NCI-H1105 (cell line): ENCODE measurements at places on chromosomes 7 and 10.

- no peak for DNase-seq
Observed at GRCh38 chr10:117284716-117285494, 44.0 kb downstream of the SLC18A2 start.

DNA sequence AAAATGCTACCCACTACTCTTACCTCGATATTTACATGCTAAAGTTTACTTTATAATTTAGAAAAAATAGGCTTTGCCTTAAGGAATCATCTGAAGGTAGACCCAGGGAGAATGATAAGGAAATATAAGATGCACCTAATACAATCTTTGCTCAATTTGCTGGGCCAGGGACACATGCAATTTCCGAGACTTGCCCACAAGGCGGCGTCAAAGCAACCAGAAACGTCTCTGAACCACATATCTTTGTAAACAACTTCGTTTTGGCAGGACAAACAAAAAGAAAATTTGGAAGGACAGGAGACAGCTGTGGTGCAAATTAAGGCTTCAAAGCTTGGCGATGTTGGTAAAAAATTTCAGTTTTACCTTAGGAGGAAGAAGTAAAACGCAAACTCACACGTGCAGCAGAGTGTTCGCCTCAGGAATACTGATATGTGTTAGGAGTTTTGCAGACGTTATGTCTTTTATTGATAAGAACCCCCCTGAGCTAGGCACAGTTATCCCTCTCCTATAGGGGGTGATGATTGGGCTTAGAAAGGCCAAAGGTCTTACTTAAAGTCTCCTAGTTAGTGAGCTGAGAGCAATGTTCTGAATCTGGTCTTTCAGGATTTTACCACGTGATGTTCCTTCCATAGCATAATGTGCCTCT, 134.3 kb downstream of the PRKCQ start:
- no peak for DNase-seq

DNA sequence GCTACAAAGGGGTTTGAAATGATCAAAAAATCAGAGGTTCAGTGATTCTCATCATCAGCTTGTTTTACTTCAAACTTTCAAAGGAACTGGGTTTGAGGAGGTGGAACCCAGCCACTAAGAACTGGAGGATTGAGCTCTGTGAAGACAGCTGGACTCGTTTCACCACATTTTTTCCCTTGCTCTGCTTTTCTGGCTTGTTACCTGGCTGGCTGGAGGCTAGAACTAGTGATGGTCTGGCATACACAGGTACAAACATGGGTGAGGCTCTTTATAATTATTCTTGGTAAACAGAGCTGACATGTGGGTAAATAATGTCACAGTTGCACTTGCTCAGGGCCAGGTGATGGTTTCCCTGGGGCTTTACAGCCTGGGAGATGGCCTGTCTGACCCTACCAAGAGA, 352.5 kb downstream of the FGFR2 start:
- DNase-seq, result no peak

- DNase-seq, result no peak
Observed at GRCh38 chr10:106559442-106559841, 605.1 kb downstream of the SORCS1 start.

- DNase-seq, result no peak
Observed at GRCh38 chr10:24901686-24902399, 50.6 kb downstream of the PRTFDC1 start.

- DNase-seq, result no peak
Observed at GRCh38 chr10:14701466-14701865, 73.2 kb downstream of the FAM107B start.

DNA sequence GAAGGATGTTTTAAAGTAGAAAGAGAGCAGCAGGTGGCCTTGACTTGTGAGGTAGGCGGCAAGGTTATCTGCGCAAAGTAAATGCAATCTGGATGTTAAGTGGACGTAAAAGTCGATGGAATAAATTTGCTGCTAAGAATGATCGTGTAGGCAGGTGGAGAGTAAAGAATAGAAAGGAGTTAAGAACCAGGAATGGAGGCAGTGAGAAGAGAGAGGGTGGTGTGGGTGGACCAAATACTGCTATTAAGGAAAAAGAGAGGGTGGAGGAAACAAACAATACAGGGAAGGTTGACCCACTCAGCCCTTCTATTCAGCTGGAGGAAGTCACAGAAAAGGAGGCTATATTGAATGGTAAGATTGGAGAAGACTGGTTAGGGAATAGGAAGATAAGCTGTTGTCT, 1.9 kb upstream of the CUL1 start:
- no peak for DNase-seq

DNA sequence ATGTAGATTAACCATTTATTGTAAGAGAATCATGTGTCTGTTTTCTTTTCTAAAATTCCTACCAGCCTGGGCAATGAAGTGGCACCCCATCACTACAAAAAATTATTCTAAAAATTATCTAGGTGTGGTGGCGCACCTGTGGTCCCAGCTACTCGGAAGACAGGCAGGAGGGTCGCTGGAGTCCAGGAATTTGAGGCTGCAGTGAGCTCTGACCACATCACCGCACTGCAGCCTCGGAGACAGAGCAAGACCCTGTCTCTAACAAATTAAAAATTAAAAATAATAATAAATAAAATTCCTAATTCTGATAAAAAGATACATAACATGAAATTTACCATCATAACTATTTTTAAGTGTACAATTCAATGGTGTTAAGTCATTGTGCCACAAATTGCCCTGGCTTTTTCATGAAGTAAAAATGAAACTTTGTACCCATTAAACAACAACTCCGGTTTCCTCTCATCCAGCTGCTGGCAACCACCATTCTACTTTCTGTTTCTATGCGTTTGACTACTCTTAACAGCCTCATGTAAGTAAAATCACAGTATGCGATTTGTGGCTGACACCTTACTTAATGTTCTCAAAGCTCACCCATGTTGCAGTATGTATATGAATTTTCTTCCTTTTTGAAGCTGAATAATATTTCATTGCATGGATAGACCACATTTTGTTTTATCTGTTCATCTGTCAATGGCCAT, 20.6 kb upstream of the USP6NL start:
- DNase-seq, result no peak

- DNase-seq, result no peak
Observed at GRCh38 chr7:128270826-128271272, 29.8 kb downstream of the LEP start.

GRCh38 chr7:81284576-81284975, 365.7 kb upstream of the SEMA3C start:
- DNase-seq, result no peak

- DNase-seq, result no peak
Observed at GRCh38 chr7:122402235-122402634, 97.7 kb upstream of the FEZF1 start.

- DNase-seq, result no peak
Observed at GRCh38 chr7:67313213-67313612, 316.6 kb downstream of the TYW1 start.

DNA sequence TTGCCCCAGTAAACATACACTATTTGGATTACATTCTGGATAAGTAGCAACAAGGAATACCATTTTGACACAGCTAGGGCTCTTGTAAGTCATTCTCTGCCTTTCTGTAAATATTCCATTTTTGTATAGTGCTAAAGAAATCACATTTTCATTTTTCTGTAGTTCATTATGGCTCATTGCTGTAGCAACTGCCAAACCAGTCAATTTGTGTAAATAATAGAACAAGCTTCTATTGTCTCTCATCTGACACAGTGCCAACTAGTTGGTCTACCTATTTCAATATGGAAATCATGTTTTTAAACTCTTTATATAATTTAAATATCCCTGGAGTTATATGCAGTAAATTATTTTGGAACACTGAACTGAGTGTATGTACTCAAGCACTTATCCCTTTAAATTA, 193.7 kb downstream of the RELN start:
- no peak for DNase-seq

DNA sequence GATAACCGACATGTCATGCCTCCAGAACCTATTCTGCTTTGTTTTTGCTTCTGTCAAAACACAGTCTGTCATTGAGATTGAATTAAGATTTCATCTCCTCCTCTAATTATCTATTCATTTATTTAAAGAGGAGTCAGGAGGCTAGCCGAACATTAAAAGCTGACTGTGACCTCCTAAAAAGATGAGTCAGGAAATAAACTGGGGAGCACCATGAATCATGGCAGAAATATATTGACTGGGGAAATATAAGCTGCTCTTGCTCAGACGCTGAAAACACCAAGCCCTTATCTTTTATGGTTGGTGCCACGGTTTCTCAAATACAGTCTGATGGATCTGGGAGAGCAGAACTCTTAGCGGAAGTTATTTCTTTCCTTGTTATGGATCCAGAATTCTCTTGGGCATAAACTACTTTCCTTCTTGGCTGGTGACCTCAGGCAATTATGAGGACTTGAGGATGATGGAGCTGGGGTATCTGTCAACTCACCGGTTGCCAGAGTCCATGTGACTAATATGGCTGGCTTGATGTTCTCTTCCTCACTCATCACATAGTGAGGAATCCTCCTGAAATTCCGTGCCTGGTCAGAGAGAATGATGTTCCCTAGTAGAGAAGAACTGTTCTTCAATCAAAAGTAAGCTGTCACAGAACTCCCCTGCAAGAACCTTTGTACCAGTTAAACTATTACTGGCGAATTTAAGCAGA, 307.6 kb upstream of the PHYHIPL start:
- no peak for DNase-seq

- no peak for DNase-seq
Observed at GRCh38 chr10:34760606-34761005, 54.5 kb downstream of the PARD3 start.

DNA sequence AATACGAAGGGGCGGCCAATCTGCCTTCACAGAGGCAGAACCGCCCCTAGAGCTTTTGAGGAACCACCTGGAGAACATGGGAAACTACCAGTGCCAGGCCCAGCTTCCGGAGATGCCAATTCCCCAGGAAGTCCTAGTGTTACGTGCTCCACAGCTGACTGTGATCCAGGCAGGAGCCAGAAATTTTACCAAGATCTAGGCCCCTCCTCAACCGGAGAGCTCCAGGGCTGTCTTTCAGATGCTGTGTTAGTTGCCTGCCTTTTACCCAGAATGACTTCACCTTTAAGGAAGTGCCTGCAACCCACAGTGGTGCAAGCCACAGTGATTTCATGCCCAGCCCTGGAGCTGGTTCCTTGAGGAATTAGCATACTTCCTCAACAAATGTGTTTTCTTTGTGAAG, 62.9 kb downstream of the ELMO1 start:
- DNase-seq, result no peak

DNA sequence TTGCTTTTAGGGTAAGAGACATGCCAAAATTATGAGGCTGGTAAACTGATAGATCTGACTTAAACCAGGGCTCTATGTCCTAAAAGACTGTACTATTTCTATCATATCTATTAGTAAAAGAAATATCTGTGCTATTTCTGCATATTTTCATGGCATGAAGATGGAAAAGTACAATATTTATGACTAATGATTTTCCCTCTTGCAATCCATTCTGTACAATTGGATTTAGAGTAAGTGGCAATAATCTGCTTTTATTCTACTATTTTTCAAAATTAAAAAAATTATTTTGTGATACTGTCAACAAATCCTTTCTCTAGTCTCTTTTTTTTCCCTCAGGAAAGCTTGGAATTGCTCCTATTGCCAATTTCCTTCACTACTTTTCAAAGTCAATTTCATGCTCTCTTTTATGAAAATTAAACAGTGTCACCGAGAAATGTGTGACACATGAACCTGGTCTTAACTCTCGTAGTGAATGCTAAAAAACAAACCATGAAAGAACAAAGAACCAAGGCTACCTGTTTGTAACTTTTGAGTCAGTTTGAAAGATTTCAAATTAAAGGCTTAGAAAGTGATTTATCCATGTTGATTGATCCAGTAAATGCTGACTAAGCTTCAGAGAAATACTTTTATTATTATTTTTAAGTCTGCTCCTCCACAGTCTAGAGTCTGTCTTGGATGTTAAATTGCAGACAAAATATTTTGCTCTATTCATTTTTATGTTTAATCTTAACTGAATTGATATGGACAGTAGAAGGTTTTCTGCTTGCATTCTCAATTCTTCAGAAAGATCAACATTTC, 262.7 kb upstream of the CHRM2 start:
- DNase-seq, result no peak

GRCh38 chr10:3807211-3807927, 22.4 kb upstream of the KLF6 start:
- DNase-seq, result no peak

GRCh38 chr7:16812542-16813231, 7.9 kb upstream of the AGR2 start:
- no peak for DNase-seq

- DNase-seq, result no peak
Observed at GRCh38 chr7:875476-876076, 778 bp upstream of the GET4 start.

GRCh38 chr7:24778543-24779282, 21.4 kb upstream of the GSDME start:
- DNase-seq, result no peak

DNA sequence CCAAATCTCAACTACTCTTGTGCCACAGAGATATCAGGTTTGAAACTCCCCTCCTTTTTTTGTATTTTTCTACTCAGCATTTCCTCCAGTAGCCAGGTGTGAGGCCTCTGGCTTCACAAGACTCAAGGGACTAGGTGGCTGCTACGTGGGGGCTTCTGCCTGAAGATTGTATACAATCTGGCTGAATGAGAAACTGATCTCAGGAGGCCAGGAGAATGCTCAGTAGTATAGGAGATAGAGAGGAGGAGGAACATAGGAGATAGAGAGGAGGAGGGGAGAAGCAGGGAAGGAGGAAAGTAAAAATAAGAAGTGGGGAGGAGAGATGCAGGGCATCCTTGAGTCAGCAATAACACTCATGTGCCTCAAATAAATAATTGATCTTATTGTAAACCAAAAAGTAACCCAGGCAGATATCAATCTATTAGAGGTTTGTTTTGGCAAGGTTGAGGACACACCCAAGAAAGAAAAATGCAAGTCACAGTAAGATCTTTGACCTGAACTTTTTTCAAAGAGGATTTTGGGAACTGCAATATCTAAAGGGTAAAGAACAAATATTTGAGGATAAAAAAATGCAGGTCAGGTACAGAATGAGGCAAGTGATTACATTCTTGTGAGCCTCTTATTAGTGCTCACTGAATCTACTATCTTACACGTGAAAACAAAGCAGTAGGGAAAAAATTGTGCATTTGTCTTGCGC, 36.8 kb downstream of the AKR1C8 start:
- no peak for DNase-seq

DNA sequence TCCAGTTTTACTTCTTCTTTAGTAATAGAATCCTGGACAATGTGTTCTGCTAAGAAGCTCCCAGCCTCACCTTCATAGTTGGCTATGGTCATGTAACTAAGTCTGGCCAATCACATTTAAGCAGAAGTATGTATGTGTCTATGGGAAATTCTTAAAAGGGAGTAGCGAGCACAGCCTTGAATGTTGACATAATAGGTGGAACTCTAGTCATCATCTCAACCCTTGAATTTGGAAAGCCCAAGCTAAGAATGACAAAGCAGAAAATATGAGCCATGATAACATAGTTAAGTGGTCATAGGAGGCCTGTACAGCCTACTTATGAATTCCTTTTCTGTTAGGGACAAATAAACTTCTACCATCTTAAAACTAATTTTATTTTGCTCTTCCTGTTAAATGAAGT, 134.1 kb downstream of the MAGI2 start:
- no peak for DNase-seq

GRCh38 chr7:48528646-48529045, 357.4 kb downstream of the ABCA13 start:
- no peak for DNase-seq

- no peak for DNase-seq
Observed at GRCh38 chr7:28115261-28115660, 65.3 kb downstream of the JAZF1 start.

GRCh38 chr10:90746829-90747228, 111.0 kb downstream of the HTR7 start:
- no peak for DNase-seq

- DNase-seq, result no peak
Observed at GRCh38 chr10:48455392-48456151, 149.1 kb downstream of the MAPK8 start.

GRCh38 chr10:110989016-110989415, 69.6 kb downstream of the SHOC2 start:
- no peak for DNase-seq
